NCI-H2171 (cell line): ENCODE measurements at places on chromosomes 4 and X.

DNA sequence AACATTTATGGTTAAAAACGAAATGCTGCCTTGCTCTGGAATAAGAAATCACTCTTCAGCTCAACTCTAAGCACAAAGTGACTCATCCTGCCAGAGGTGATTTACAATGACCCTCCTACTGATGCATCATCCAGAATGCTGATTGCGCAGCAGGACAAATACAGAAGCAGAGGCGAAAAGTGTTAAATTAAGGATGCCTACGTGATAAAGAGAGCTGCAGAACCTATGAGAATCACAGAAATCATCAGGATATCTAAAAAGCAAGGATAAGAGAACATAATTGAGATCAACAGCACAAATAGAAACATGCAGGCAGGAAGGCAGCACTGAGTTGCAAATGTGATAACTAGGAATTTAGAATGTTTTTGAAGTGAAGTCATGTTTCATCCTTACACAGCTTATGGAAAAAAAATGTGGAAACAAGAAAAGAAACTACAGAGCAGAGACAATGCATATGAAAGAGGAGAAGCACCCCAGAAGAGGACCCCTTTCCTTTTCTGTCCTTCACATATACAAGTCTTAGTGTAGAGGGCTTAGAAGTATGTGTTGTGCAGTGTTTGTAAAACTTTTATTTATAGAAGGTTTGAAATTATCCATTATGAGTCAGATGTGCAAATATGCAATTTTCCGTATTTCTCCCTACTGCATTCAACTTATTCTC, 188.4 kb downstream of the SLC7A11 start:
- DNase-seq, result no peak

- DNase-seq, result no peak
Measured at GRCh38 chrX:66625525-66625924, 13.4 kb downstream of the EDA2R start.

DNA sequence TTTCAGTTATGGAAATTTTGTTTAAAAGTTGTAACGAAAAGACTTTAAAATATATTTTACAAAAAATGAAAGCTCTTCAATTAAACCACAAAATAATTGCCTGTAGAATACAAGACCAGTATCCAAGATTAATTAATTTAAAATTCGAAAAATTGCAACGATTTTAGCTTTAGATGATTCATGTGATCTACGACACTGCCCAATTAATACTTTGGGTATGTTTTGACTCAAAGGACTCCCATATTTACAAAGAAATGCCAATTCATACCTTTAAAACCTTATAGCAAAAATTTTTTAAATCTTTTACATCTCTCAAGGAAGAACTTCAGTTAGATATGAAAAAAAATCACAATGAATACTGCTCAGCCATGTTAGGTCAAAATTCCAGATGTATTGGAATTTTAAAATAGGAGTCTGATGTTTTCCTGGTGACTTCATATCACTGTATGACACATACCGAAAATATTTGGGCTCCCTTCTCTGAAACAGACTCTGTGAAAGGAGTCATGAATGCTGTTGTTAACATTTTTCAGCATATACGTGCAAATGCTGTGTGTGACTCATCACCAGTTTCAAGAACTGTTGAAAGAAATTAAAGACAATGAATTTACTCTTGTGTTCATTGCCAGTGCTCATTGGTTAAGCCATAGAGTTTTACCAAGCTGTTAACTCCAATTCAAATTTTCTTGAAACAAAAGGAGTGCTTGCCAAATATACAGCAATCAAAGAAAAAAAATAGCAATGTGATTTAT, 13.8 kb upstream of the SMS start:
- no peak for DNase-seq

DNA sequence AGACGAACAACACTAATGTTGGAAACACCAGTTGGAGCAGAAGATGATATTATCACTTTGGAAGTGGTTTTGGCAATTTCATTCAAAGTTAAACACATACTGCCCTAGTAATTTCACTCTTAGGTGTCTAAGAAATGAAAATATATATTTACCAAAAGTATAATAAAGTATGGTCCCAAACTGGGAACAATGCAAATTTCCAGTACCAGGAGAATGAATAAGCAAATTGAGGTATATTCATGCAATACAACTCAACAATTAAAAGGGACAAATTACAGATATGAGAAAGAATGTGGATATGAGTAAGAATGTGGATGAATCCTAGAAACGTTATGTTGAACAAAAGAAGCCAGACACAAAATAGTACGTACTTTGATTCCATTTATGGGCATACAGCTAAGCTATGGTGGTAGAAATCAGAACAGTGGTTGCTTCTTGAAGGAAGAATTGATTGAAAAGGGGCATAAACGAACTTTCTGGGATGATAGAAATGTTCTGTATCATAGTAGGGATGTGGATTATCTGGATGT, 10.0 kb downstream of the ELMOD2 start:
- no peak for DNase-seq

GRCh38 chr4:83230928-83231327, 53.7 kb downstream of the COQ2 start:
- no peak for DNase-seq

DNA sequence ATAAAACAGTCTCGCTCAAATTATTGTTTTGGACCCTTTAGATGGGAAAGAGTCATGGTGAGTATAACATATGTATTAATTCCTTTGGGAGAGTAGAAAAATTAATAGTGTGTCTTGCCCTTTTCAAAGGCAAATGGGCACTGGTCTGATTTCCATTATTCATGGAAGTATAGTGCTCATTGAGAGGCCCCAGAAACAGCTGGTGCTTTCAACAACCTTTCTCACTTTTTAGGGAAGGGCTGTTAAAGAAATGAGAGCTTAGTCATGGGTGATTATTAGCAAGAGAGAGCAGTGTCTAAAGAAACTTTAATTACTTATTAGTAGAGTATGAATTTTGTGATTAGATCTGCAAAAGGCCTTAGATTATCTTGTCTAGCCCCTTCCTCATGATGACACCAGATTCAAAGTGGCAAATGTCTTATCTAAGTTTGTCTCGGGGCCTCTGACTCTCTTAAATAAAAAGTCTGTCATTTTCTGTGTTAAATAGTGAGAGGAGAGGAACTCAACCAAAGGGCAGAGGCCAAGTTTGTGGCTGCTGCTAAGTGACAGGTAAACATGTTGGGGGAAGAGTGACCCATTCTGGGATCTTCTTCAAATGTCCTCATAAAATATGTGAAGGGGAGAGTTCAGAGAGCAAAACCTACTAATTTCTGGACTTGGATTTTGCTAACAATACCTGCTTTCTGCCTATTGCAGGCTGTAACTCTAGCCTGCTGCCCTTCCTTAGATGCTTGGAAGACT, 110.6 kb downstream of the REPS2 start:
- DNase-seq, result no peak

- no peak for DNase-seq
Measured at GRCh38 chrX:148771440-148771839, 271.0 kb downstream of the AFF2 start.

DNA sequence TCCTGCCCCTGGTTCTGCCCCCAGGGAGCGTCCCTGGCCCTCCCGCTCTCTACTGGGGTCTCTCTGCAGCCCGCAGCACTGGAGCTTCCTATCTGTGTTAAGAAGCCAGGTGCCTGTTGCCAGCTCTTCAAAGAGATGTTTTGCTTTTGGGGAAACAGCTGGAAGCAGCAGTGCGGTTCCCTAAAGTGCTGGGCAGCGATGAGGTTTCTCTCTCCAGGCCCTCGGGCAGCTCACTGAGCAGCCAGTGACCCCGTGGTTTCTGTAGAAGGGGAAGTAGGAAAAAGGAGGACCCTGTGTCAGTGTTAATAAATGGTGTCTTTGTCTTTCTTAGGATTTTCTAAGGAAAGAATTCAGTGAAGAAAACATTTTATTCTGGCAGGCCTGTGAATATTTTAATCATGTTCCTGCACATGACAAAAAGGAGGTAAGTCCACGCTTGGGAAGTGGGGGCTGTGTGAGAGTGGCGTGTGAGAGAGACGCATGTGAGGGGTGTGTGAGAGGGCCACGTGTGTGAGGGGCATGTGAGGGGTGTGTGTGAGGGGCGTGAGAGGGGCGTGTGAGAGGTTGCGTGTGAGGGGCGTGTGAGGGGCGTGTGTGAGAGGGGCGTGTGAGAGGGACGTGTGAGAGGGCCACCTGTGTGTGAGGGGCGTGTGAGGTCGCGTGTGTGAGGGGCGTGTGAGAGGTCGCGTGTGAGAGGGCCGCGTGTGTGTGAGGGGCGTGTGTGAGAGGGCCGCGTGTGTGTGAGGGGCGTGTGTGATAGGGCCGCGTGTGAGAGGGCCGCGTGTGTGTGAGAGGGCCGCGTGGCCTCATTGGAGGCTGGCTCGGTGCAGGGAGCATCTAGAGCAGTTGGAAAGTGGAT, 27.1 kb upstream of the HGFAC start:
- DNase-seq, result no peak

DNA sequence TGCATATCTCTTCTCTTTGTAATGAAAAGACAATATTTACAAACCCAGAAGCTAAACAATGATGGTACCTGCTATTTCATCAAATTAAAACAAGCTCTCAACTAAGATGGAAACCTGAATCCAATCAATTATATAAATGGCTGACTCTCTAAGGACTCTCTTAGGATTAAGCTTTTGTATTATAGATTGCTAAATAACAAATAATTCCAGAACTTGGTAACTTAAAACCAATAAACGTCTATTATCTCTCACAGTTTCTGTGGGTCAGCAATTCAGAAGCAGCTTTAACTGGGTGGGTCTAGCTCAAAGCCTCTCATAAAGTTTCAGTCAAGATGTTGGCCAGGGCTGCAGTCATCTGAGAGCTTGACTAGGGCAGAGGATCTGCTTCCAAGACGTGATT, 12.4 kb downstream of the PHKA2 start:
- DNase-seq, result no peak

DNA sequence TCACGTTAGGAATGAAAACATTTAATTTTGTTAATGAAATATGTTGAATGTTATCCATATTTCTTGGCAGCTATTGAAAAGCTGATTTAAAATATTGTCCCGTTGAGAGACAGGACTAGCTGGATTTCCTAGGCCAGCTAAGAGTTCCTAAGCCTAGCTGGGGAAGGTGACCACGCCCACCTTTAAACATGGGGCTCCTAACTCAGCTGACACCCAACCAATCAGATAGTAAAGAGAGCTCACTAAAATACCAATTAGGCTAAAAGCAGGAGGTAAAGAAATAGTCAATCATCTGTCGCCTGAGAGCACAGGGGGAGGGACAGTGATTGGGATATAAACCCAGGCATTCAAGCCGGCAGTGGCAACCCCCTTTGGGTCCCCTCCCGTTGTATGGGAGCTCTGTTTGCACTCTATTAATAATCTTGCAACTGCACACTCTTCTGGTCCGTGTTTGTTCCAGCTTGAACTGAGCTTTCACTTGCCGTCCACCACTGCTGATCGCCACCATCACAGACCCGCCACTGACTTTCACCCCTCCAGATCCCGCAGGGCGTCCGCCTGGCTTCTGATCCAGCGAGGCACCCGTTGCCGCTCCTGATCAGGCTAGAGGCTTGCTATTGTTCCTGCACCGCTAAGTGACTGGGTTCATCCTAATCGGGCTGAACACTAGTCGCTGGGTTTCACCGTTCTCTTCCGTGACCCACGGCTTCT, 308.9 kb downstream of the GLUD2 start:
- no peak for DNase-seq

DNA sequence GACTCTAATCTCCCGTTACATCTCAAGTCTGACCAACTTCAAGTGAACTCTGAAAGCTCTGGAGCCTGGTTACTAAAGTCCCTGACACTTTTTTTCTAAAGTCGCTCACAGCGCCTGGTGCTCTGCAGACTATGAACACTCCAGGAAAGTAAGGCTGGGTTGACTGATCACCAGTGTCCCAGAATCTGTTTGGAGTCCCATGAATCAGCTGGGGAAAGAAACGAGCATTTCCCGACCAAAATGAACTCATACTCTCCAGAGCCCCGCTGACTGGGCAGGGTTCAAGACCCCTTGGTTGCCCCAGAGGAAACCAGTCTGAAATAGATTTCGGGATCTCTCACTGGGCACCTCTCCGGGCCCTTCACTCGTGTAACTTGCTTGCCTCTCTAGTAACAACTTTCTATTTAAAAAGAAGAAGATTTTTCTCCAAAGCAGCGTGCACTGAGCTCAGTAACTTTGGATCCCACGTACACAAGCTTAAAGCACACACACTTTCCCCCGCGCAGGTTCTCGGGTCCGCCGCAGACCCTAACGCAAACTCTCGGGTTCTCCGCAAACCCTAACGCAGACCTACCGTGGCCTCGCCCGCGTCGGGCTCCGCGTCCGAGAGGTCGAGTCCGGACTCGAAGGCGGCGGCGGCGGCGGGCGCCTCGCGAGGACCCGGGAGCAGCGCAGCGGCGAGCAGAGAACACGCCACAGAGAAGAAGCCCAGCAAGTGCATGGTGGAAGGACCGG, 964 bp downstream of the VEGFC start:
- no peak for DNase-seq

- DNase-seq, result no peak
Measured at GRCh38 chr4:181259081-181259709, 984.0 kb upstream of the TENM3 start.

DNA sequence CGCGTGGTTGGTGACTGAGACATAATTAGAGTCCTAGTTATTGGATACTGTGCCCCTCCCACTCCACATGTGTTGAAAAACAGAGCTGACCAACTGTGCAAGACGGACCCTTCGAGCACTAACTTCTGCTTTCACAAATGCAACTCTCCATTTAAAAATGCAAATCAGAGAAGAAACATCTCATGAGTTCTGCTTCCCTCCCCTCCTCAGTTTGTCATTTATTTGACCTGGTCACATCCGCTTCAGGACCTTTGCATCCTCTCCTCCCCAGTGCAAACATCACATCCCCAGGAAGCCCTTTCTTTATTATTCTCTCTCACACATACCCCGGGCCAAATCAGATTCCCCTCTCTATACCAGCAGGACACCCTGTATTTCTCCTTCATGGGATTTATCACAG, 38.1 kb upstream of the NOCT start:
- no peak for DNase-seq

GRCh38 chrX:13911586-13911985, 94.7 kb upstream of the GPM6B start:
- no peak for DNase-seq

DNA sequence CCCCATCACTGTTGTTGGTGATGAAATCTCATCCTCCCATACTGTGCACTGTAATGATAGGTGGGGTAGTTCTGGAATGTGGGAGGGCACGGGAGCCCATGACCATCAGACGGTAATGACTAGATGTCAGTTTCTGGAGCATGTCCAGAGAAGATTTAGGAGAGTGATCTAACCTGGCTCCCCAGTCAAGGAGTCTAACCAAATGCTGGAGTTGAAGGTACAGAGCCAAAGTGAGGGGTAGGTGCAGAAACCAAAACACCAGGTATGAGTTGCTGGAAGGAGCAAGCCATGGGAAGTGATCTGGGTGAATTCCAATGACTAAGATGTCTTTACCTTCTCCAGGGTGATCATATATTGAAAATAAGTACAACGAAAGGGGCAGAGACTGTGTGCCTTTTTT, 296.9 kb downstream of the INPP4B start:
- DNase-seq, result no peak
